ENCODE measurements at places on chromosomes 6 and 20.

DNA sequence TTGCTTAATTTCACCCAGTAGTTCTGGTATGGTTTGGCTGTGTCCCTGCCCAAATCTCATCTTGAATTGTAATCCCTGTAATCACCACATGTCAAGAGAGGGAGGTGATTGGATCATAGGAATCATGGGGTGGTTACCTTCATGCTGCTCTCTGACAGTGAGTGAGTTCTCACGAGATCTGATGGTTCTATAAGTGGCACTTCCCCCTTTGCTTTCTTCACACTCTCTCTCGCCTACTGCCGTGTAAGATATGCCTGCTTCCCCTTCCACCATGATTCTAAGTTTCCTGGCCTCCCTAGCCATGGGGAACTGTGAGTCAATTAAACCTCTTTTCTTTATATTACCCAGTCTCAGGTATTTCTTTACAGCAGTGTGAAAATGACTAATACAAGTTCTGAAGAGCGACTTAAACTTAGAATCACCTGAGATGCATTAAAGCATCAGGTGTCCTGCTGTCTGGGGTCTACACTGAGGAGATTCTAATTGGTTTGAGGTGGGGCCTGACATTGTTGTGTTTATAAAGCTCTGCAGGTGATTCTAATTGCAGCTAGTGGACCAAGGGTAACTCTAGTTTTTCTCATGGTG, 82.1 kb upstream of the DTNBP1 start:
- DNase-seq, result no peak

- DNase-seq, result no peak
Observed at GRCh38 chr6:127464161-127464880, 5.1 kb upstream of the KIAA0408 start.

GRCh38 chr20:5000263-5001173, 792 bp downstream of the SLC23A2 start:
- DNase-seq, result no peak

DNA sequence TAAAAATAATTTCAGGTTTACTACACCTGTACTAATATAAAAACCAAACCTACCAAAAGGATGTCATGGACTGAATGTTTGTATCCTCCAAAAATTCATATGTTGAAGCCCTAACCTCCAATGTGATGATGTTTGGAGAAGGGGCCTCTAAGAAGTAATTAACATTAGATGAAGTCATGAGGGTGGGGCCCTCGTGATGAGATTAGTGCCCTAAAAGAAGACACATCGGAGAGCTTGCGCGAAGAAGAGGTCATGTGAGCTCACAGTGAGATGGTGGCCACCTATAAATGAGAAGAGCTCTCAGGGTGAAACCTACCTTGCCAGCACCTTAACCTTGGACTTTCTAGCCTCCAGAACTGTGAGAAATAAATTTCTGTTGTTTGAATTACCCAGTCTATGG, 20.8 kb downstream of the TULP4 start:
- no peak for DNase-seq

DNA sequence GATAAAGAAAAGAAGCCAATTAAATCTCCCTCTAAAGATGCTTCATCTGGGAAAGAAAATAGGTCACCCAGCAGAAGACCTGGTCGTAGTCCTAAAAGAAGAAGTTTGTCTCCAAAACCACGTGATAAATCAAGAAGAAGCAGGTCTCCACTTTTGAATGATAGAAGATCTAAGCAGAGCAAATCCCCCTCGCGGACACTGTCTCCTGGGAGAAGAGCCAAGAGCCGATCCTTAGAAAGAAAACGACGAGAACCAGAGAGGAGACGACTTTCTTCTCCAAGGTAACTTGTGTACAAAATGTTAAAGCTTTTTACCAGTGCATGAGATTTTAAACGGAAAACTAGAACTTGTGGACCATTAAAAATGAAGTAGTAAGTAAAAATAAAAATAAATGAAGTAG, 46.5 kb downstream of the FAM217A start:
- no peak for DNase-seq

Measured in DMS 273 treated with DMSO at 0.1 percent for 48 hours (cell line).